ENCODE measurements at places on chromosomes 12 and 14.

DNA sequence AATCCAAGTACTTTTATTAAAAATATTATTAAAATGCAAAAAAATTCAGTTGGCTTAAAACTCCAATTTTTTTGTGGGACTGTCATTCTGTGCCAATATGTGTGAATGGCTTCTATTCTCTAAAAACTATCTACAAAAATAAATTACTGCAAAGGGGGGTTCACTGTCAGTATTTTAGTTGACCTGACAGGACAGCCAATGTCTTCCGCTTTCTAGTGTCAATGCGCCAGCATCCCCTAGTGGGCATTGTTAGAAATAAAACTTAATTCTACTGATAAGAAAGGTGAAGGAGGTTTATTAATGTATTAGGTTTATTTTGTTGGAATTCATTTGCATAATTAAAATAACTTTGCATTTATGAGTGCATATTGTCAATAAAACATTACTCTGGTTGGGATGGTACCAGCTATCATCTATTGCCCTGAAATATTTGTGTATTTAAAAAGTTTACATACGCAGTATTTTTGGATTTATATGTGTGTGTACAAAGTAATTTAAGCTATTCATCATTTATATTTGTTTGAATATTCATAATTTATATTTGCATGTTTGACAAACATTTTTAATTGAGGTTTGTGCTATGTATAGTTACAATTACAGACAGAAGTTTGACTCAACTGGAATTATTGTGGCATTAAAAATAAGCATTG is 527.2 kb downstream of the FLRT2 start:
- H3K36me3 ChIP-seq = no peaks in the 10 kb centered on the region
- H3K4me1 ChIP-seq = no peaks in the 10 kb centered on the region
- no peak overlapping the region for H3K4me3 ChIP-seq

DNA sequence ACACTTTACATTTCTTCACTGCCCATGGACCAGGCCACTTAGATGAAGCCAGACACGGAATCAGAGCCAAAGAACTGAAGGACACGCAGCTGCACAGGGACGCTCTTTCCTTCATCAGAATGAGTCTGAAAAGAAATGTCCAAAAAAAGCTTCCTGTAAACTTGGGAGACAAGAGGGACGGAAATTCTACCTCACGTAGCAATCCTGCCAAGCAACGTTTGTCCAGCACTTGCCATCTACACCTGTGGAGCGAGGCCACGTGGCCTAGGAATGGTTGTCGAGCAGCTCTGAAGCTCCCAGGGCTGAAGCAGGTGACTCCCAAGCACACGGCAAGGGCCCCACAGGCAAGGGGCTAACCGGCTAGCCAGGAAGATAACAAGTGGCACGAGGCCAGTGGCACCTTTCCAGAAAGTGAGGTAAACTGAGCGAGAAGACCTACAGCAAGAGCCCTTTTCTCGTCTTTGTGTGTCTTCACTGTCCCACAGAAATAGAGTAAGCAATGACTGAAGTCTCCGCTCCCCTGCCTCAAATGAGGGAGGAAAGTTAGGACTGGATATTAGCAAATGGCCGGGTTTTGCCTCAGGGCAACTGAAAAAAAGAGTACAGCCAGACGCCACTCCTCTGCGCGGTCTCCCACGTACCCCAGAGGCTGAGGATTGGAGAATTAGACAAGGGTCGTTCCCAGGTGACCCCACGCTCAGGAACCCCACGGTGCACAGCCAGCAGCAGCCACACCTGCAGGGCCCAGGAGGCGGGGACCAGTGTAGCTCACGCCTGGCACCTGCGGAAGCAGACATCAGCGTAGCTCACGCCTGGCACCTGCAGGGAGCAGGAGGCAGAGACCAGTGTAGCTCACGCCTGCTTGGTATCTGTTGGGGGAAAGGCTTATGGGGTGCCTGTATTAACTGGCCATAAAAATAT is 7.7 kb downstream of the ZNF605 start:
- no peaks in the 10 kb centered on the region for H3K27me3 ChIP-seq
- H3K27ac ChIP-seq = no peak overlapping the region
- no peaks in the 10 kb centered on the region for H3K4me1 ChIP-seq
- peaks cover 21% of the 10 kb centered on the region for H3K36me3 ChIP-seq
- no peak overlapping the region for H3K4me3 ChIP-seq

DNA sequence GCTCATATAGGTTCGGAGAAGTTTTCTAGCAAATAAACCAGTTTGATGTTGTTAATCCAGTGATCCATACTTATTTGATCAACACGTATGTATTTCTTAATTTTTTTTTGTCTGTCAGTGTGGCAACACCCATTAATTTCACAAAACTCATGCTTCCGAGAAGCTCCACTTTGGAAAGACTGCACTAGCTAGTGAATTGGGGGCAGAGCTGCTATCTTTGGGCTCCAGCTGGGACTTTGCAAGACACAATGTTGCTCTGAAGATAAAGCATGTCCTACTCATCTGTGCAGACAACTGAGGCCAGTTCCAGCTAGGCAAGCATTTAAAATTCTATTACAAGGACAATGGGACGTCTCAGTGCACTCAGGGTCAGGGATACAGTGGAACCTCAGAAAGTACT is 298.4 kb downstream of the NUAK1 start:
- no peaks in the 10 kb centered on the region for H3K27me3 ChIP-seq
- no peak overlapping the region for H3K4me3 ChIP-seq
- DNase-seq = no peak
- H3K4me1 ChIP-seq = no peaks in the 10 kb centered on the region
- H3K27ac ChIP-seq = no peak overlapping the region
- H3K36me3 ChIP-seq = no peaks in the 10 kb centered on the region

GRCh38 chr14:100629696-100630095 is 42.5 kb upstream of the BEGAIN start:
- peaks cover 4% of the 10 kb centered on the region for H3K27me3 ChIP-seq
- no peaks in the 10 kb centered on the region for H3K4me1 ChIP-seq
- H3K27ac ChIP-seq = no peak overlapping the region
- no peak for DNase-seq

DNA sequence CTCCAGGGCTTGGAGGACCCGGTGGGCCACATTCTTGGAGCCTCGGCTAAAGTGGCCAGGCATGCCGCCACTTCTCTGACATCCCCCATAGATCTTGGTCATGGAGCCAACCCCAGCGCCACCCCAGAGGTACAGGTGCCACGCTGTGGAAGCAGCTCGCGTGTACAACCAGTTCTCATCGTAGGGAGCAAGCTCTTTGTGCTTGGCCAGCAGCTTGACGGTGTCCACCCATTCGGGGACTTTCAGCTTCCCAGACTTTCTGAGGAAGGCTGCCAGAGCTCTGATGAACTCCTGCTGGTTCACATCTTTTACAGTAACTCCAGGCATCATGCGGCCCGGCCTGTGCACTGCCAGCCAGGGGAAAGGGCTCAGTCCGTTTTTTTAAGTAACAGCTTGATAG is 29.3 kb upstream of the EAPP start:
- no peak overlapping the region for H3K27ac ChIP-seq
- DNase-seq = no peak
- H3K4me3 ChIP-seq = no peak overlapping the region
- H3K27me3 ChIP-seq = no peaks in the 10 kb centered on the region
- H3K4me1 ChIP-seq = no peaks in the 10 kb centered on the region

GRCh38 chr14:103772078-103772712 is 56.6 kb downstream of the ZFYVE21 start:
- no peaks in the 10 kb centered on the region for H3K27me3 ChIP-seq
- no peaks in the 10 kb centered on the region for H3K4me1 ChIP-seq
- no peak overlapping the region for H3K27ac ChIP-seq
- peaks cover 3% of the 10 kb centered on the region for H3K36me3 ChIP-seq

DNA sequence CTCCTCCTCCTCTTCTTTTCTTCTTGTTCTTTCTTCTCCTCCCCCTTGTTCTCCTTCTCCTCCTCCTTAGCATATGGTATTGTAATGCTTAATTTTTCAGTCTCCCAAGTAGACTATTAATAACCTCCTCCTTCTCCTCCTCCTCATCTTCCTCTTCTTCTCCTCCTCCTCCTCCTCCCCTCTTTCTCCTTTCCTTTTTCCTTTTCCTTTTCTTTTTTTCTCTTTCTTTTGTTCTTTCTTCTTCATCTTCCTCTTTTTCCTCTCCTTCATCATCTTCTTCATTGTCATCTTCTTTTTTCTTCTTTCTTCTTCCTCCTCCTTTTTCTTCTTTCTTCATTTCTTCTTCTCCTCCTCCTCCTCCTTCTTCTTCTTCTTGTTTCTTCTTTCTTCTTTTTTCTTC is 251.6 kb upstream of the ARHGAP5 start:
- DNase-seq = no peak
- no peak overlapping the region for H3K27ac ChIP-seq
- no peak overlapping the region for H3K4me3 ChIP-seq
- no peaks in the 10 kb centered on the region for H3K4me1 ChIP-seq
- H3K27me3 ChIP-seq = no peaks in the 10 kb centered on the region

Measured in natural killer cell (primary cell).